ENCODE measurements at places on chromosomes 6 and 20.

- no peak for DNase-seq
Measured at GRCh38 chr6:92762443-92763273, 656.7 kb downstream of the EPHA7 start.

GRCh38 chr6:39812853-39813533, 20.8 kb downstream of the DAAM2 start:
- peak; percentile 99 for DNase-seq

GRCh38 chr20:41218466-41218865, 81.1 kb downstream of the PLCG1 start:
- no peak for DNase-seq

GRCh38 chr20:1214838-1215261, 11.0 kb upstream of the RAD21L1 start:
- no peak for DNase-seq

- DNase-seq: no peak
Measured at GRCh38 chr6:36419310-36419709, 23.3 kb downstream of the PXT1 start.

DNA sequence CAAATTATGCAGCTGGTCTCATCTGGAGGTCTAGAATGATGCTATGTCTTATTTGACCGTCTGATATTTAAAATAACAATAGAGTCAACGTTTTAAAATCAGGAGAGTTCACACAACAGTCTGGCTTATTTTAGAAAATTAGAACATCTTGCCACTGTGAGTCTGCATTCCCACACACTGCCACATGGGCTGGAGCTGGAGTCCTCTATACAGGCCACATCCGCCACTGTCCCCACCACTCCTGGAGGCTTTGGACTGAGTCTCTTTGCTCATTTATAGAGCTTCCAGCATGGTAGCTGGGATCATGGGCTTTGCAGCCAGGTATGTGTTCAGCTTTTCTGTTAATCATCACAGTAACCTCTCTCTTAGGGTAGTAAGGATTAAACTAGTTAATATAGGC, 68.8 kb upstream of the ZNFX1 start:
- DNase-seq: peak; percentile 20

- DNase-seq: peak; percentile 21
Measured at GRCh38 chr20:15342991-15343523, 1005.6 kb upstream of the FLRT3 start.

GRCh38 chr6:66508433-66508832, 801.4 kb upstream of the EYS start:
- DNase-seq: peak; percentile 41

GRCh38 chr20:48751871-48752270, 75.9 kb downstream of the PREX1 start:
- no peak for DNase-seq

- no peak for DNase-seq
Measured at GRCh38 chr6:37302086-37302686, 44.2 kb upstream of the TMEM217 start.

- no peak for DNase-seq
Measured at GRCh38 chr6:8941577-8941976, 506.2 kb upstream of the SLC35B3 start.

- no peak for DNase-seq
Measured at GRCh38 chr6:160221918-160222317, 36.7 kb downstream of the SLC22A2 start.
